ENCODE measurements at places on chromosomes 16 and 17.

DNA sequence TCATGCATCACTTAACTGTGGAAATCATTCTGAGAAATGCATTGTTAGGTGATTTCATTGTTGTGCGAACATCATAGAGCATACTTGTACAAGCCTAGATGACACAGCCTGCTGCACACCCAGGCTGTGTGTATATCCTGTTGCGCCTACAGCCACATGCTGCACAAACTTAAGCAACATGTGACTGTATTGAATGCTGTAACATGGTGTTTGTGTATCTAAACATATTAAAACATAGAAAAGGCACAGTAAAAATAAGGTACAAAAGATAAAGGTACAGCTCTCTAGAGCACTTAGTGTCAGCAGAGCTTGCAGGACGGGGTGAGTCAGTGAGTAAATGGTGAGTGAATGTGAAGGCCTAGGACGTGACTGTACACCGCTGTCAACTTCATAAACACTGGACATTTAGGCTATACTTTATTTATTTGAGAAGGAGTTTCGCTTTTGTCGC is 11.9 kb downstream of the FOXK2 start:
- no peak for DNase-seq

DNA sequence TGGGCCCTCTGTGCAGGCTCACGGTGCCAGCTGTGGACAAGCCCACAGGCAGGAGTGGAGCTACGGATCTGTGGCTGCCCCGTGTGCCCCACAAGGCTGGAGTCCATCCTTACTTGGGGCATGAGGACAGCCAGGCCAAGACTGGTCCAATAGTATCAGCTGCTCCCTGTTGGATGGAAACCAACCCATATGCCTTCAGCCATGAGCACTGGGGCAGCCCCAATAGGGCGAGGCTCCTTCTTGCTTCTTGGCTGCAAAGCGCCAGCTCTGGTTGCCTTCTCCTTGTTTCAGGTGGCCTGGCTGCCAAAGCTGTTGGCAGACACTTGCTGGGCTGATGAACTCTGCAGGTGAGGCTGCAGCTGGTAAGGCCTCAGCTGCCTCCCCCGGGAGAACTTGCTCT is 188.0 kb downstream of the ENGASE start:
- no peak for DNase-seq

DNA sequence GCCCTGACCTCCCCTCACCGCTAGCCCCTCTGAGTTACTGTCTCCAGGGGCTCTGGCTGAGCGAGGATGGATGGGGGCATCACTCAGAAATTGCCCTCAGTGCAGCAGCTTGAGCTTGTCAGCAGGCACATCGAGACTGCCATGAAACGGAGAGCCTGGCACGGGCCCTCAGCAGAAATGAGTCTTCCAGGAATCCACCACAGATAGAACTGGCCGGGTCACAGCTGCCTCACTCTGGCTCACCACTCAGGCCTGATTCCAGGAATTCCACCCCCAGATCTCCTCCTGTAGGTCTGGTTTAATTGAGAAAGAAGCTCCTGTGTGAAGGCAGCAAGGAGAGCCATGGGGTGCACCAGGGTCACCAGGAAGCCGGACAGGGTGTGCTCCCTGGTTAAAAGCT is 85.5 kb downstream of the GSG1L start:
- no peak for DNase-seq

DNA sequence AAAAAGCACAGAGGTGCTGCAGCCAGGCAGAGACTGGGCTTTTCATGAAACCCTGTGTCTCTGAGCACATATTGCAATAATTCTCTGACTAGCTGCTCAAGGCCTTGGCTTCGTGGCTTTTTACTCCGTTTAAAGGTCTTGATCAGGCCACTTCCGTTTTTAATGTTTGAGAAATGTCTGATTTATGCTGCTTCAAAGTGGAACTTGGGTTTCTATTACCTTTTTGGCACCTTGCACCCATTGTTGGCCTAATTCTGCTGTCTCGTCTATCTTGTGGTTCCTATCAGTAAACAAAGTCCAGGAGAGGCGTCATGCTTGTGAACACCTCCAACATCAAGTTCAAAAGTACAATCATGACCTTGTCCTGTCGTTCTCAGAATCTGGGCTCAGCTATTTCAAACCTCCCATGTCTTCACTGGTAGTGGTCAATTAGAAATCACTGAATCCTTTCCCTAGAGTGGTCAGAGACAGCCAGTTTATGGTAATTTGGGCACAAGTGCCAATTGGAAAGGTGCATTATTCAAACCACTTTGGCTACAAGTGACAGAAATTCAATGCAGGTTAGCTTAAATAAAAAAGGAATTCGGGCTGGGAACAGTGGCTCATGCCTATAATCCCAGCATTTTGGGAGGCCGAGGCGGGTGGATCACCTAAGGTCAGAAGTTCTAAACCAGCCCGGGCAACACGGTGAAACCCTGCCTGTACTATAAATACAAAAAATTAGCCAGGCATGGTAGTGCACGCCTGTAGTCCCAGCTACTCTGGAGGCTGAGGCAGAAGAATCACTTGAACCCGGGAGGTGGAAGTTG is 33.3 kb upstream of the METTL9 start:
- DNase-seq, result no peak

GRCh38 chr17:50262001-50262794 is 12.1 kb upstream of the TMEM92 start:
- no peak for DNase-seq

DNA sequence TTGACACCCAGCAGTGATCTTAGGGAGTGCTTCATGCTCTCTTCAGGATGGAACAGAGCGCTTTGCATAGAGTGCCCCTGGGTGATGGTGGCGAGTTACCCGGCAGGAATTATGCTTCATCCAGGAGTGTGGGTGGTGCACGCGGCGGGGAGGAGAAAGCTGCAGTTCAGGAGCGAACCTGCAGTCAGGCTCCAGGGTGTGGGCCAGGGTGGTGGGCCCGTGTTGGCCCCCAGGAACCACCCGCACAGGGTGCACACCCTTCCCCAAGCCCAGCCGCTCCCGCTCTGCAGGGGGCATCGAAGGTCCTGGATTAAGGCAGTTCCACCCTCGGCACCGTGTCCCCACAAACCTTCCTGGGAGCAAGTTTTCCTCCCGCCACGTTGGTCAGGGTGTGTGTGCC is 3.9 kb downstream of the RAB40C start:
- no peak for DNase-seq

DNA sequence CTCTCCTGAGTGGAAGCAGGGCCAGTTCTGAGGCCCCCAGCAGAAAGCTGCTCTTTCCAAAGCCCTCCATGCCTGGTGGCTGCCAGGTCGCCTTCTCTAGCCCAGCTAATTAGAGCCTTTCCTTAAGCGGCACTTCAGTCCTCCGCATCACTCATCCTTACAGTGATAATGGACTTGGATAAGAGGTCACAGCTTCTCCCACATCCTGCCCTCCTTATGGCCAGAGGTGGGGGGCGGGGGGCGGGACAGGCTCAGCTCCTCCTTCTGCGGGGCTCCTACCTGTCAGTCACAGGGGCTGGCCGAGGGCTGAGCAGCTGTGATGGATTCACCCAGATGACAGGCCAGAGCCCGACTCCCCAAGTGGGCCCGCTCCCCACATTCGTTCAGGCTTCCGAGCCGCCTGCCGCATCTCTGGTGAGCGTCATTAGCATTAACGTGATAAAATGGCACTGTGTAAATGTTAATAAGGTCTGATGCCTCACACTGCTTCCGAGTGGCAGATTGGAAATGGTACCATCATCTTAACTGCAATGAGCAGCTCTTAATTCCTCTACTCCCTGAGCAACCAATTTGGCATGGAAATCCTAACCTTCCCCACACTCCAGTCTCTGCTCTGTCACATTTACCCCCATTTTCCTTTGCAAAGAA is 41.3 kb downstream of the GRIN2C start:
- DNase-seq, result no peak

- no peak for DNase-seq
Measured at GRCh38 chr16:46970089-46970488, 3.4 kb downstream of the DNAJA2 start.

DNA sequence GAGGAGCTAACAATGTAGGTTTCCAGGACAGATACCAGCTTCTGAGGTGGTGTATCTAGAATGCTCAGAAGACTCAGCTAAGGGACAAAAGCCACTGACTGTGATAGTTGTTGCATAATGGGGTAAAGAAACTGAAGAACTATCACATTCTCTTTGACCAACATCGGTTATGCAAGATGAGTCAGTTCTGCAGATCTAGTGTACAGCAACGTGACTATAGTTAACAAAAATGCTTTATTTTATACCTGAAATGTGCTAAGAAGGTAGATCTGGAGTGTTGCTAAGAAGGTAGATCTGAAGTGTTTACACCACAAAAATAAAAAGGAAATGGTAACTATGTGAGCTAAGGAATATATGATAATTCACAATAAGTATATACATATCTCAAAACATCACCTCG is 2.5 kb downstream of the KRTAP9-6 start:
- no peak for DNase-seq

DNA sequence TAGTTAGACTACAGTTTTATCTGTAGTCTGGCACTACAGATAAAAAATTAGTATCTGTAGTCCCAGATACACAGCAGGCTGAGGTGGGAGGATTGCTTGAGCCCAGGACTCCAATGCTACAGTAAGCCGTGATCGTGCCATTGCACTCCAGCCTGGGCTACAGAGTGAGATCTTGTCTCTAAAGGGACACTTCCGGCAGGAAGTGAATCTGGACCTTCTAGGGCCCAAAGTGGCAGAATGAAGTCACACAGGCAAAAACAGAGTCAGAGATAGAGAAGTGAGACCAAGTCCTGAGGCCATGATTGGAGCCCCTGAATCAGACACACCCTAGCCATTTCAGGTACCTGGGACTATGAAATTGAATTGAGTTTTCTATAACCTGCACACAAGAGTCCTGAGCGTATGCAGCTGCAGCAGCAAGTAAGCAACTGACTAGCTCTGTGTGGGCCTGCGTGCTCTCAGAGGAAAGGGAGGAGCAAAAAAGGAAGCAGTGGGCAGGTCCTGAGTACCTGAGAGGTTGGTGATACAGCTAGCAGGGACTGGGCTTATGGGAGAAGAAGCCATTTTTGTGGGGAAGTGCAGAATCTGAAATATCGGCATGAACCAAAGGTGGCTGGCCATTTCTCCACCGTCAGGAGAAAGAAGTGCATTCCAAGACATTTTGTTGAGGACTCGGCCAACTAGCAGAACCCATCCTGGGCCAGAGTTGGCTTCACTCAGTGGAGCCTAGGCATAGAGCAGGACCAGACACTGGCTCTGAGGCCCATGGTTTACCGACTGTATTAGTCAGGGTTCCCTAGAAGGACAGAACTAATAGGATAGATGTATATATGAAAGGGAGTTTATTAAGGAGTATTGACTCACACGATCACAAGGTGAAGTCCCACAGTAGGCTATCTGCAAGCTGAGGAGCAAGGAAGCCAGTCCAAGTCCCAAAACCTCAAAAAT is 27.2 kb upstream of the BRD7 start:
- DNase-seq, result peak; percentile 79

- DNase-seq, result peak; percentile 82
Measured at GRCh38 chr16:71895679-71896365, 491 bp downstream of the IST1 start.

- DNase-seq, result no peak
Measured at GRCh38 chr16:53622315-53622714, 81.3 kb downstream of the RPGRIP1L start.

- no peak for DNase-seq
Measured at GRCh38 chr17:61579347-61579746, 11.7 kb downstream of the NACA2 start.

- no peak for DNase-seq
Measured at GRCh38 chr17:79203016-79203415, 128.4 kb downstream of the ENGASE start.

- no peak for DNase-seq
Measured at GRCh38 chr16:78142788-78143187, 43.3 kb downstream of the WWOX start.

DNA sequence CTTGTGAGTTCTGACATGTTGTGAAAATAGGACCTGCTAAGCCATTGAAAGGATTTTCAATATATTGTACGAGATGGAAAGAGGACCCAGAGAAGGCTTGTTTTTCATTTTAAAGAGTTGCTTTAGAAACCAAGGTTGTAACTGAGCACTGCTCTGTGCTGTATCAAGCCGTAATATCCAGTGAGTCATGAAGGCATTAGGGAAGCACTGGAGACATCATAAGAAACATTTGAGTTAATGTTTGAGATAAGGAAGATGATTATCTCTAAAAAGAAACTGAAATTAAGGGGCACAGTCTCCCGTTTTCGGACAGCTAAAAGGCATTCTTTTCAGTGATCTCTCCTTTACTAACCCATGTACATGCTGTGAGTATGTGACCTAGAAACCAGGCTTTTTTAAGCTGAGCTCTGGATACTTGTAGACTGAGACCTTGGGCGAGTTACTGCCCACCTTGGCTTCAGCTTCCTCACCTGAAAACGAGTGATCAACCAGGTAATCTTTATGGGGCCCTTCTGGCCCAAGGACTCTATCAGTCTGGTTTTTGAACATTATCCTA is 149.2 kb upstream of the TBX2 start:
- no peak for DNase-seq

- DNase-seq, result peak; percentile 78
Measured at GRCh38 chr16:2090777-2091546, 43.2 kb downstream of the TSC2 start.

- no peak for DNase-seq
Measured at GRCh38 chr16:29777576-29778350, at the start of gene ZG16. Gene ZG16, plus strand, starts transcription at chr16:29778256. Its CDS starts 1,011 bp downstream, at chr16:29779267.

DNA sequence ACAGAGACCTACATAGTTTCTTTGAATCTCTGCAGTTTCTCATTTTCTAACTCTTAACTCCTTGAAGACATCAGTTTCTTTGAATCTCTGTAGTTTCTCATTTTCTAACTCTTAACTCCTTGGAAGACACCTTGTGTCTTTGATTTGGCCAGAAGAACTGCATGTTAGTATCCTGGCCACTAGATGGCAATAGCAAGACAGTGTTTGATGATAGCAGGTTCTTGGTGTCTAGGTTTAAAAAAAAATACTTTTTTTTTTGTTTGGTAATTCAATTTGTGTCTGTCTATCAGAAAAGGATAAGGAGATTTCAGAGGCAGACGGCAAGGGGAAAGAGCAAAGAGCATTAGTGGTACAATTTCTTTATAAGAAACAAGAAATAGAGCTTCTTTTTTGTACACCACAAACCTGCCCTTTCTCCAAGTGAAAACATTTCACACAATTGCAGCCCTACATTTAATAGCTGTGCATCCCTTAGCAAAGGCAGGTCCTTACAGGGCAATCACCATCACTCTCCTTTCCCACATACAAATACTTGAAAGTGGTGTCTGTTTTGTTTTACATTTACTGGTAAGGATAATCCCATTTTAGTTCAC is 1324.9 kb upstream of the CDH8 start:
- peak; percentile 44 for DNase-seq

- no peak for DNase-seq
Measured at GRCh38 chr16:62038225-62038624, 2.0 kb upstream of the CDH8 start.

DNA sequence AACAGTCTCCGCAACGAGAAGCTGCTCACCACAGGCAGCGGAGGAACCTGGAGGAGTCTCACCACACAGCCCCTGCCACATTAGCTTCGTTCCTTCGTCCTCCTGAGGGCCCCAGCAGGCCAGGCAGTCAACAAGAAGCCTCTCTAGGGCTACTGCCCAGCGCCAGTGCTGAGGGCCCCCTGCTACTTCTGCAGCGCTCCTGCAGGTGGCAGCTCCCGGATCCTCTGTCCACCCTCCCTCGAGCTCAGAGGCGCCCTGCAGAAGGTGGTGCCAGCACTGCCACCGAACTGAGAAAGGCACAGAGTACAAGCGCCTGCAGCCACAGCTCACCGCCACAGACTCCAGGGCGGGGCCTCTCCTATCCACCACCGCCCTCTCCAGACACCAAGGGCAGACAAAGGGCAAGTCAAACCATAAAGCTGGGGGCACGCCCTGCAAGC is 27.3 kb downstream of the KDM8 start:
- peak; percentile 51 for DNase-seq
